ENCODE measurements at places on chromosomes 7 and 10.

- no peak overlapping the region for H3K4me3 ChIP-seq
- H3K27me3 ChIP-seq = no peaks in the 10 kb centered on the region
- DNase-seq = no peak
- no peak overlapping the region for H3K27ac ChIP-seq
- no peaks in the 10 kb centered on the region for H3K36me3 ChIP-seq
- peaks cover 3% of the 10 kb centered on the region for H3K4me1 ChIP-seq
Observed at GRCh38 chr10:119448628-119449584, 93.6 kb downstream of the RGS10 start.

DNA sequence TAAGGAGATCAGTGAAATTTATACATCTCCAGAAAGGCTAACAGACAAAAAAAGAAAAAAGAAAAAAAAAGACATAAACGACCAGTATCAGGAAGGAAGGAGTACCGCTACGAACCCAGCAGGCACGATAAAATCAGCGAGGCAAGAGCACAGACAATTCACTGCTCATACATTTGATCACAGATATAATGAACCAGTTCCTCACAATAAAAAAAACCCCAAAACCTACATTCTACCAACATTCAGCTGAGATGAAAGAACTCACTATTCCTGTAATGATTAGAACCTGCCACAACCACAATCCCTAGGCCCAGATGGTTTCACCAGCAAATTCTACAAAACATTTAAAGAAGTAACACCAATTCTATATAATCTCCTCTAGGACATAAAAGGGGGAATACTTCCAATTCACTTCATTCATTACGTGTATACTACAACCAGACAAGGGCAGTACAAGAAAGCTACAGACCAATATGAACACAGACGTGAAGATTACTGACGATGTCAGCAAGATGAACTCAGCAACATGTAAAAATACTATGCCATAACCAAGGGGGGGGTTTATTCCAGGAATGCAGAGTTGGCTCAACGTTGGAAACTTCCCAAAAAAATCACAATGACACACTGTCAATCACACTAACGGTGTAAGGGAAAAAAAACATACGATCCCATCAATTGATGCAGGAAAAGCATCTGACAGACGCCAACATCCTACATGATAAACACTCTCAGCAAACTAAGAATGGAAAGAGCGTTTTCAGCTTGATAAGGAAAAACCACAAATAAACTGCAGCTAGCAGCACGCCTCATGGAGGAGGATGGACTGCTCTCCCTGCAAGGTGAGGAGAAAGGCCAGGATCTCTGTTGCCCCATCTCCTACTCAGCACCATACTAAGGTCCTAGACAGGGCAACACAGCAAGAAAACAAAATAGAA is 256.2 kb downstream of the ELFN1 start:
- H3K4me3 ChIP-seq = no peak overlapping the region
- no peaks in the 10 kb centered on the region for H3K27me3 ChIP-seq
- DNase-seq = no peak
- no peaks in the 10 kb centered on the region for H3K4me1 ChIP-seq

DNA sequence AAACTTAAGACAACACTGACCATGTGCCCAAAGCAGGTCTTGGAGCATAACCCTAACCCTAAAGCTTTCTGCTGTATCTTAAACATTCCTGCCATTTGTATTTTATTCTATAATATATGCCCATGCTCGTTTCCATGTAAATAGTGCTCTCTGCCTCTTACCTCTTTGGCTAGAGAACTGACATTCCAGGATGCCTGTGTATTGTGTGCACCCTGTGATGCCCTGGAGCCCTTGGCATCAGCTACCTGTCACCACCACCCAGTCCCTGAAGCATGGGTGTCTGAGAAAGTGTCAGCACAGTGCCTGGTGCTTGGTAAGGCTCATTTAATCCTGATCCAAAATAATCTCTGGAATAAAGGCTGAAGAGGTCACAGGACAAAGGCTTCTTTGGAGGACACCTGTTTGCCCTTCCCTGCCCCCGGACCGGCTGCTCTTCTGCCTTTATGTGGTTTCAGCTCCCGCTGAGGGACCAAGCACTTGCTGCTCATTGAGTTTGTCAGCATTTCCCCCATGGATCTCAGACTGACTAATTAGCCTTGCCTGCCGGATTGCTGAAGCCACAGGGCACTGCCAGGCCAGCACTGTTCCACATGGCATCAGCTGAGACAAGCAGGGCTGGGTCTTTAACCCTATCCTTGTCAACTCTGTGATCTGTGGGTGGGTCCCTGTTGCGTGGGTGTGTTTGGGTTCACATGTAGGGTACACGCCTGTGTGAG is 139.1 kb upstream of the SORCS3 start:
- no peaks in the 10 kb centered on the region for H3K4me1 ChIP-seq
- peaks cover 18% of the 10 kb centered on the region for H3K27me3 ChIP-seq
- no peak overlapping the region for H3K27ac ChIP-seq
- no peak for DNase-seq
- no peak overlapping the region for H3K4me3 ChIP-seq

- DNase-seq = no peak
- H3K4me1 ChIP-seq = no peaks in the 10 kb centered on the region
- no peaks in the 10 kb centered on the region for H3K27me3 ChIP-seq
- H3K4me3 ChIP-seq = no peak overlapping the region
- H3K27ac ChIP-seq = no peak overlapping the region
Observed at GRCh38 chr7:40909346-40909980, 774.7 kb downstream of the SUGCT start.

DNA sequence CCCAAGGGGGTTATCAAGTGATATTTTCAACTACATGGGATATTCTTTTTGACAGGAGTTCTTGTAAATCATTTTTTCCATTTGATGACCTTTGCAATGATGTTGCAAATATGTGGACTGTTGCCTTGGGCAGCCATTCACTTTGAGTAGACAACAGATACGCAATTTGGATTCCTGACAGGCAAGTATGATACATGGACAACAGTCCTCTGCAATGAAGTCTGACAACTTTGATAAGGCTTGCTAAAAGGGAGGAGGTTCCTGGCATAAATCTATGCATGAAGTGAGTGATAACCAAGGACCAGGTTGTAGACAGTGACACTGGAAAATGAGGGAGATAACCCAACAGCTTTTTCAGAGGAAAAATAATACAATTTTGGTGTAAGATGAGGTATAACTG is 17.7 kb downstream of the LRRD1 start:
- no peak overlapping the region for H3K4me3 ChIP-seq
- H3K27me3 ChIP-seq = no peaks in the 10 kb centered on the region
- H3K27ac ChIP-seq = no peak overlapping the region
- no peaks in the 10 kb centered on the region for H3K4me1 ChIP-seq
- H3K36me3 ChIP-seq = no peaks in the 10 kb centered on the region

DNA sequence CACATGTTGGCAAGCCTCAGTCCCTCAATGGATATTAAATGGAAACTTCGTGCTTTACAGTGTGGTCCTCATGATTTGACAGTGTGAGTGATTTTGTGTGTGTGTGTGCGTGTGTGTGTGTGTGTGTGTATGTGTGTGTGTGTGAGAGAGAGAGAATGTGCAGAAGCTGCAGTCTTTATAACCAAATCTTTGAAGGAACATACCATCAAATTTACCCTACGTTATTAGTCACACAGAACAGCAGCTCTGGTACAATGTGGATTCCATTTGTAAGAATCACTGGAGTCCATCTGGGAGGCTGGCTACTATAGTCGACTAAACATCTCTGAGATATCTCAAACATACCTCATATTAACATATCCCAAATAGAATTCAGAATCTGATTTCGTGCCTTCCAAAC is 928.0 kb upstream of the POT1 start:
- DNase-seq = no peak
- no peak overlapping the region for H3K4me3 ChIP-seq
- no peaks in the 10 kb centered on the region for H3K4me1 ChIP-seq
- no peak overlapping the region for H3K27ac ChIP-seq

GRCh38 chr10:59611048-59611447 is 98.6 kb downstream of the SLC16A9 start:
- H3K36me3 ChIP-seq = no peaks in the 10 kb centered on the region
- H3K27me3 ChIP-seq = no peaks in the 10 kb centered on the region
- H3K27ac ChIP-seq = no peak overlapping the region

DNA sequence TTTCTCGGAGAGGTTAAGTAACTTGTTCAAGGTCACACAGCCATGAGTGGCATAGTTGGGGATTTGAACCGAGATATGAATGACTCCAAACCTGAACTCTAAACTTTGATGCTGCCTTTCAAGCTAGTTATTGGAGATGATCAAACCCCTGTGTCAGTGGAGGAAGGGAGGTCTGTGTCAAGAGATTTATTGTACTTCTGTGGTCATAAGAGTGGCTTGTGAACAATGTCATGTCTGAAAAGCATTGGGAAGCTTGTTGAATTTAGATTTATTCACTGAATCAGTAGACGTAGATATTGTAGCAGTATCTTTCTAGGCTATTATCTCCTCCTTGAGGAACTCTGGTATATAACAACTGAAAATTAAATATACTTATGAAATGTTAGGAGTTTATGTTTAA is 27.3 kb downstream of the SNX10 start:
- H3K4me3 ChIP-seq = no peak overlapping the region
- no peaks in the 10 kb centered on the region for H3K4me1 ChIP-seq
- H3K27me3 ChIP-seq = no peaks in the 10 kb centered on the region
- no peak for DNase-seq

GRCh38 chr7:44150466-44150832 is 9.3 kb upstream of the MYL7 start:
- no peaks in the 10 kb centered on the region for H3K27me3 ChIP-seq
- no peak overlapping the region for H3K4me3 ChIP-seq
- H3K4me1 ChIP-seq = peaks cover 10% of the 10 kb centered on the region
- no peak overlapping the region for H3K27ac ChIP-seq
- no peak for DNase-seq

DNA sequence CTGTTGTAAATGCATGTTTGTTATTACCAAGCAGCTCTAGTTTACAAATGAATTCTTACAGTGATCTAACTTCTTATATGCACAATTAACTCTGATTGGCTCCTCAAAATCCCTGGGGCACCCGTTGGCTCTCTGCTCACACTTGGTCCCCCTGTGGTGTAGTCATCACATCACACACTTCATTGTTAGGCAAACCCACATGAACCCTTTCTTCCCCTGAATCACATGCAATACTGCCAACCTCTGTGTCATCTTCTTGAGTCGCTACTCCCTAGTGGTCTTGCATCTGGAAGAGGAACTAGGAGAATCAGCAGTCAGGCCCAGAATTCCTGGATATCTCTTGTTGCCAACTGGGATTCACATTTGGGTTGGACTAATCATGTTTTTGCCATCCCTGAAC is 73.1 kb downstream of the CD36 start:
- no peaks in the 10 kb centered on the region for H3K4me1 ChIP-seq
- no peaks in the 10 kb centered on the region for H3K27me3 ChIP-seq
- H3K4me3 ChIP-seq = no peak overlapping the region
- no peak for DNase-seq
- H3K27ac ChIP-seq = no peak overlapping the region

GRCh38 chr7:47577321-47577919 is 4.5 kb downstream of the TNS3 start:
- H3K36me3 ChIP-seq = no peaks in the 10 kb centered on the region
- no peak overlapping the region for H3K4me3 ChIP-seq
- H3K27ac ChIP-seq = peak overlapping the region; percentile 63
- H3K27me3 ChIP-seq = no peaks in the 10 kb centered on the region
- DNase-seq = no peak

DNA sequence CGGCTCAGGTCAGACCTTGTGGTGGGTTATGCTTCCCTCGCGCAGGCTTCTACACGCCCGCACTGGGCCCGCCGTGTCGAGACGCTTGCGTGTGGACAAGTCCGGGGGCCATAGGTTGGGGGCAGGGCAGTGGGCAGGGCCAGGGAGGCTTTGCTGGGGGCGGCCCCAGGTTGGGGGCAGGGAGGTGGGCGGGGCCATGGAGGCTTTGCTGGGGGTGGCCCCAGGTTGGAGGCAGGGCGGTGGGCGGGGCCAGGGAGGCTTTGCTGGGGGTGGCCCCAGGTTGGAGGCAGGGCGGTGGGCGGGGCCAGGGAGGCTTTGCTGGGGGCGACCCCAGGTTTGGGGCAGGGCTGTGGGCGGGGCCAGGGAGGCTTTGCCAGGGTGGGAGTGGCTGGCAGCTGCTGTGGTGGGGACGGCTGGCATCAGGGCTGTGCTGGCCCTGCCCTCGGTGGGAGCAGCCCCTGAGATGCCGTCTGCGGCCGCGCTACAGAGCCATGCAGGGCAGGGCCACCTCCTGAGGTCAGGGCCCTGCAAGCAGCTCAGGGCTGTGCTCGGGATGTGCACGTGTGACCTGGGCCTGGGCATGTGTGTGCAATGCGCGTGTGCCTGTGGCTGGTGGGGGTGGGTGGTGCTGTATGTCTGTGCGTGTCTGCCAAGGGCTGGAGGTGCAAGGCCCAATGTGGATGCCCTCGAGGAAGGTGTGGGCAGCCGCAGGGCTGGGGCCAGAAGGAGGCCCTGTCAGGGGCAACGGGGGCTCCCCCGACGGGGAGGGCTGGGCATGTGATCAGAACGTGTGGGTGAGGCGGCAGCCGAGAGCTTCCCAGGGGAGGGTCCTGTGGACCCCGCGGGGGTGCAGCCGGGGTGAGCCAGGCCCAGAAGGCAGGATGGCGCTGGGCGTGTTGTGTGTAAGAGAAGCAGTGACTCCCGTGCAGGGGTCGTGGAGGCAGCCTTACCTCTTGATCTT is 72.5 kb upstream of the NKX6-2 start:
- no peak overlapping the region for H3K27ac ChIP-seq
- H3K27me3 ChIP-seq = no peaks in the 10 kb centered on the region
- no peaks in the 10 kb centered on the region for H3K36me3 ChIP-seq

- DNase-seq = no peak
- no peaks in the 10 kb centered on the region for H3K27me3 ChIP-seq
- H3K27ac ChIP-seq = no peak overlapping the region
- no peak overlapping the region for H3K4me3 ChIP-seq
- no peaks in the 10 kb centered on the region for H3K36me3 ChIP-seq
Observed at GRCh38 chr7:150898475-150899011, 46.2 kb downstream of the AOC1 start.

- no peaks in the 10 kb centered on the region for H3K36me3 ChIP-seq
- no peak overlapping the region for H3K4me3 ChIP-seq
- no peak for DNase-seq
- no peaks in the 10 kb centered on the region for H3K4me1 ChIP-seq
- H3K27ac ChIP-seq = no peak overlapping the region
- H3K27me3 ChIP-seq = no peaks in the 10 kb centered on the region
Observed at GRCh38 chr7:85776691-85777345, 590.0 kb upstream of the SEMA3D start.

DNA sequence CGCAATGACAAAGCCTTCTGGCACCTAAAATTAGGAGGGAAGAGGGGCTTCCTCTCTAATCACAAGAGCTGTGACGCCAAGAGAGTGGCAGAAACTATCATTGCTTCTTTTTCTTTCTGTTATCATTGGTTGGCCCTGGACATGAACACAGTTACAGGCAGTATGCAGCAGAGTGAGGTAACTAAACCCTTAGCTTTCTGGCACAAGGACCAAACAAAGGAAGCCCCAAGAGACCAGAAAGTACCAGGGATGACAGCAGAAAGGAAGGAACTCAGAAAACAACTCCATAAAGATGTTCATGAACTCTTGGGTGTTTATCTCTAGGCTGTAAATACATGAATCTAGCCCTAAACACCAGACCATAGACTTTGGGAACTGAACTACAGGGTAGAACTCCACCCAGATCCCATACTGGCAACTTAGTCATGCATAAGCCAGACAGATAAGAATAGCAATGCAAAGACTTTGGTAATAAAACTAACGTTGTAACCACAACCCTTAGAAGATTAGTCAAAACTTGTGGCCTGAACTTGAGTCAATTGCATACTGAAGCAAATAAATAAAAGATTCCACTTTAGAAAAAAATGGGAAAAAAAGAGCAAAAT is 195.7 kb upstream of the PTN start:
- no peaks in the 10 kb centered on the region for H3K36me3 ChIP-seq
- no peaks in the 10 kb centered on the region for H3K4me1 ChIP-seq
- H3K4me3 ChIP-seq = no peak overlapping the region
- no peak overlapping the region for H3K27ac ChIP-seq

Measured in esophagus squamous epithelium (tissue), 5 donors.